Testis (tissue), 5 donors: ENCODE measurements at places on chromosomes 11 and 22. TPM values are rescaled to one million over a fixed set of nuclear protein-coding genes. Genes with fewer than 3 reads are reported as not detected.

Gene TPBGL
- 15.4 TPM for total RNA-seq

Gene PANX3
- 0.43 TPM for total RNA-seq

GRCh38 chr11:69049490-69049867 is 747 bp downstream of the TPCN2 start:
- H3K27me3 ChIP-seq = no peaks in the 10 kb centered on the region
- no peak for DNase-seq
- H3K4me1 ChIP-seq = peaks cover 35% of the 10 kb centered on the region
- H3K4me3 ChIP-seq = peak overlapping the region; percentile 98
- H3K36me3 ChIP-seq = no peaks in the 10 kb centered on the region

Gene DNAJB13
- total RNA-seq = 14.3 TPM

Gene SLC22A9
- total RNA-seq = not detected
